Activated CD4-positive, alpha-beta T cell treated with anti-CD3 and anti-CD28 coated beads, Interleukin-2, amount 50 U/mL, for 1 hour (primary cell): ENCODE measurements at places on chromosomes 11 and 22.

GRCh38 chr11:93719310-93719709 is 22.0 kb downstream of the TAF1D start:
- no peak for DNase-seq

DNA sequence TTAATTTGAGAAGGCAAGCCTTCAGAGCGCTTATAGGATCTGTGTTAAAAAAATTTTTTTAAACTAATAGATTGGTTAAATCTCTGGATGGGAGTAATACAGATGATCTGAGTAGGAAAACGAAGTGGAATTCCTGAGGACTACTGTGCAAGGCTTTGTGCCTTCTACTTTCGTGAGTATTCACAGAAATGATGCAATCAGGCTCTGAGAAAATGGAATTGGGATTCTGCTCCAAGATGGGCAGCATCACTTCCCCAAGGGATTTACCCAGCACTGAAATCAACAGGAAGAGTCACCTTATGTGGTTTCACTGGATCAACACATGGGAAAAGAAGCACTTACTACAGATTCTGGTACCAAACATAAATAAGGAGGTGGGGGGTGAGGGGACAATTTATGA is 12.5 kb downstream of the KMT5B start:
- no peak for DNase-seq

DNA sequence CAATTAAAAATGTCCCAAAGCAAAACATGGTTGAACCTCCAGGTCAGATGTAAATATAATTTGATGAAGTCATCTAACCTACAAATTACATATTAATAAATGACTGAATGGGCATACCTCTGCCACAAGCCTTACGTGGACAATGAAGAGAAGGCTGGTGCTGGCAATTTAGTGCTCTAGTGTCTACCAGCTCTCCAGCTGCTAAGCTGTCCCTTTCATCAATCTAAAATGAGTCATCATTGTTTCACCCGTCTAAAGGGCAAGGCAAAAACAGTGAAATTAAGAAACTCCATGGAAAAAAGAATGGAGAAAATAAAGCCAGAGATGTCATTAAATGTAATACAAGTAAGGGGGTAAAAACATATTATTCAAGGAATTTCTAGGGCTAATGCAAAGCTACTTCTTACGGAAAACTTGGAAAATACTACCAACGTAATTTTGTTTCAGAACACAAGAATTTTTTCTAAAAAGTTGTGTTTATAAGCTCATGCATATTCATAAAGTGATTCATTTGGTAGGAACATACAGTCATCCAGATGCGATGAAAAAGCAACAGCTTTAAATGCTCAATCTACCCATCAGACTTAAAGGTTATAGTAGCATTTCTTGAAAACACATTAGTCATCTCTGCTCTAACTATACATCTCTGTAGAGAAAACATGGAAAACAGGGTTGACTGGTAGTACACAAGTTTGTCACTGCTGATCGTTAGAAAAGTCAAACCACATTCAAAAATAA is 71.5 kb downstream of the SIK3 start:
- no peak for DNase-seq

DNA sequence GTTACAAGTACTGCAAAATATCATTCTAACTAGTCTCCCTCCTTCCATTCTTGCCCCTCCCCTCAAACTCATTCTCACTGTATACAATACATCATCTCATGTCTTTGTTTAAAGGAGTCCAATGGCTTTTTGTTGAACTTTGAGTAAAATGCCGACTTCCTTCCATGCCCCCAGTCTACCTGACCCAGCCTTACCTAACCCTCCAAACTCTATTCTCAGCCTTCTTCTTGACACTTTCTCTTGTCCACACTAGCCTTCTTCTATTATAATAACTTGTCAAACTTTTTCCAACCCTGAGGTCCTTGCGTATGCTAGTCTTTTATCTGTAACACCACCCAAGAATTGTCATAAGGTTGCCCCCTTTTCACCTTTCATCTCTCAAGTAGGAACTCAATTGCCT is 1011.4 kb upstream of the CCDC90B start:
- no peak for DNase-seq

DNA sequence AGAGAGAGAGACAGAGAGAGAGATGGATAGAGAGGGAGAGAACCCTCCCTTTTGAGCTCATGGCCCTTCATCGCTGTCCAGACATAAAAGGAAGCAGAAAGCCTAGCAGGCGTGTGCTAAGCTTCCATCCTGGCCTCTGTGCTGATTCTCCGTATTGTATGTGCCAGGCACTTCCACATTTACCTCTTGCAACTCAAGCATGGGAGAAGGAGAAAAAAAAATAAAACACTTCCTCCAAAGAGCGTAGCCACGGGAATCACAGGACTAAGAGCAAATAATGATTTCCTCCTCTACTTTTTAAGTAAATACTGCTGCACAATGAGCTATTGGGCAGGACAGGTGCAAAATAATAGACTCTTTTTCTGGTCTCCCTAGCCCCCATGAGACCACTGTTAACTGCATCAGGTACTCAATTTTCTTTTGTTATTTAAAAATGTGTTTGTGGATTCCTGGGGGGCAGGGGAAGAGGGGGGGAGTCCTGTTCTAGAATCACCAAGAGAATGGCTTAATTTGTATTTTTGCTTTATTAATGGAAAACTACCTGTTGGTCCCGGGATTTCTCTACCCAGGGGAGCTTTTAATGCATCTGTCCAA is 154.3 kb downstream of the NXPE2 start:
- no peak for DNase-seq
